Smooth muscle cell of trachea (primary cell): ENCODE measurements at places on chromosomes 1 and 21. TPM values are rescaled to one million over a fixed set of nuclear protein-coding genes. Genes with fewer than 3 reads are reported as not detected.

Gene CD247
- total RNA-seq = not detected in 2 replicates

Gene CIART
- total RNA-seq = 1.6 and 8.1 TPM in 2 replicates

Gene TRIM67
- under 0.01 TPM in 1 of 2 replicates, not detected in the other for total RNA-seq

Gene LAMC2
- total RNA-seq = 2.3 and 7.7 TPM in 2 replicates

Gene SUMO3
- total RNA-seq = 92.6 and 145 TPM in 2 replicates

Gene OR2L3
- not detected in 2 replicates for total RNA-seq

Gene EXTL1
- 0.29 and 0.83 TPM in 2 replicates for total RNA-seq

Gene TMPRSS15
- not detected in 2 replicates for total RNA-seq

Gene LGALS8
- 65.5 and 66.2 TPM in 2 replicates for total RNA-seq

Gene GPATCH2
- total RNA-seq = 14.1 and 23.9 TPM in 2 replicates
